ENCODE measurements at places on chromosomes 11 and 22.

GRCh38 chr11:126755526-126755925, 245.0 kb downstream of the KIRREL3 start:
- DNase-seq: no peak

DNA sequence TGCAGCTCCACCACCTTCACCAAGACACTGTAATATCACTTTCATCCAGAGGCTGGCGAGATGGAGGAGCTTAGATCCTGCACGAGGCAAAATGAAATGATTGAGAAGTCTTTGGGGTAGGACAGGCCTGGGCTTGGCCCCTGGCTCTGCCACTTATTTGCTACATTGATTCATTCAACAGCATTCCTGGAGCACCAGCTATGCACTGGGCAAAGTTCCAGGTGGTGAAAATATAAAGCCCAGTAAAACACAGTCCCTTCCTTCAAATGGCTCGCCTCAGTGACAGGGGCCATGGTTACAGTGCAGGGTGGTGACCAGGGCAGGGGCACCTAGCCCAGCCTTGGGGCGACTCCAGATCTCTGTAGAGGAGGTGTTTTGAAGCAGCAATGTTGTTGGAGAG, 19.7 kb downstream of the ALX4 start:
- no peak for DNase-seq

DNA sequence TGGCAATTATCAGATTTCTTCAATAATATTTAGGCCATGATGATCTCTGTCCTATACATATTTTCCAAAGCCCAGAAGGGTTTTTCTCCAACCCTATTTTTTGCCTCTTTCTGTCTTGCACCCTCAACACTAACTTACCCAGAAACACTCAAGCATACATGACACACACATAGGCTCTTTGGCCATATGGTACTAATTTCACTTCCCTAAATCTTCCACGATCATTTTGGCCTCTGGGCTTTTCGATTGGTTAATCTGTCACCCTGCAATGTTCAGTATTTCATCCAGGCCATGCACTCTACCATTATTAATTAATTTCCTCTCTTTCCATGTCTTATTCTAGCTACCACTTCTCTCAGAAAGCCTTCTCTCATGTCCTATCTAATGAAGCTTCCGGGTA, 59.8 kb downstream of the LUZP2 start:
- DNase-seq: no peak

DNA sequence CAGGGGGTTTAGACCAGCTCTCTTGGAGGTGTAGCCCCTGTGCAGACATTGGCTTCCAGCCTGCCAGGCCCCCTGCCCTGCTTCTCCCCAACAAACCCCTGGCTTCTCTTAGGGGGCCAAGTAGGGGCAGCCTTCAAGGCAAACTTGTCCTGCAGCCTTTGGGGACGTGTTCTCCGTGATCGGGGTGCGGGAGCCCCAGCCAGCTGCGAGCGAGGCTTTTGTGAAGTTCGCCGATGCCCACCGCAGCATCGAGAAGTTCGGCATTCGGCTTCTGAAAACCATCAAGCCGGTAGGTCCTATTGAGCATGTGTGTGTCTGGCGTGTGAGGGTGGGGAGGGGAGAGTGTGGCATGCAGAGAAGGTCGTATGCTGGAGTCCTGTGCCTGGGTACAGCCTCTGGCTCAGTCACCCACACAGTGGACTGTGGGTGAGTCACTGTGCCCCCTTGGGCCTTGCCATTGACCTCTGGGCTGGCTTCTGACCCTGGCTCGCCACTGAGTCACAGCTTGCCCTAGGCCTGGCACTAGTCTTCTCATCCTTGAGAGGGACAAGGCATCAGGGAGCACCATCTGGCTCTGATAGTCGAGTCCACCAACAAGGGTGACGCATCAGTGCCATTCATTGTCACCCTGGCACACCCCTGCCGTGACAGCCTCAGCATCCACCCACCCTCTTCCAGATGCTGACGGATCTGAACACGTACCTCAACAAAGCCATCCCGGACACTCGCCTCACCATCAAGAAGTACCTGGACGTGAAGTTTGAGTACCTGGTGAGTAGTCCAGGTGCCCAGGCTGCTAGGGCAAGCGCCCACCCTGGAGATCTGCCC, 11.4 kb downstream of the SLC16A8 start:
- DNase-seq: no peak

DNA sequence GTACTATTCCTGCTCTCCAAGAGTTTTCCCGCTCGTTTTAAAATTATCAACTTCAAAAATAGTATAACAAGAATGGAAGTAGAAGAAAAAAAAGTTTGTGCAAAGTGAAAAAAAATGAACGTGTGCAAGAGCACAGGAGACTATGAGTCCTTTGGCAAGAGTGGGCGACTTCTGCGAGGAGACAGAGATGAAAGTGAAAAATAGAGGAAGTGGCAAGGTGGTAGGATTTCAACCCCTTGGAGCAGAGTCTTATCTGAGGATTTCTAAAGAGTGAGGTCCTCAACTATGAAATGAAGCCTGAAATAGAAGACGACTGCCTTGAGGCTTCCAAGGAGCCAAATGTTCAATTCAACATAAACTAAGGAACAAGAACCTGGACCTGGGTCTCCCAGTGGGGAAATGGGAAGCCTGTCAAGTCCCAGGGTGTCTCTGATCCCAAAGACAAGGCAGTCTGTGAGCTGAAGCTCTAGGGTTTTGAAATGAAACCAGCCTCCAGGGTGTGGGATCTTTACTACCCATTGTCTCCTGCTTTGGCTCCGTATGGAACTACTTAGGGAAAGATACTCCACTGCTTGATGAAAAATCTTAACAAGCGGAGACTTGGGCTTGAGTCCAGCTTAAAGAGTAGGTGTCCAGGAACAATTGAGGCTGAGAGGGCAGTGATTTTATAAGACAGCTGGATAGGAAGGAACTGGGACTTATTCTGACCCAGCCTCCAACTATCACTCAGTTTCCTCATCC, 4.8 kb downstream of the P4HA3 start:
- no peak for DNase-seq

- DNase-seq: no peak
These were observed 116.6 kb downstream of the TBC1D22A start for GRCh38 chr22:46879083-46879482.

GRCh38 chr22:38028344-38029130, 28.7 kb upstream of the PICK1 start:
- DNase-seq: no peak

DNA sequence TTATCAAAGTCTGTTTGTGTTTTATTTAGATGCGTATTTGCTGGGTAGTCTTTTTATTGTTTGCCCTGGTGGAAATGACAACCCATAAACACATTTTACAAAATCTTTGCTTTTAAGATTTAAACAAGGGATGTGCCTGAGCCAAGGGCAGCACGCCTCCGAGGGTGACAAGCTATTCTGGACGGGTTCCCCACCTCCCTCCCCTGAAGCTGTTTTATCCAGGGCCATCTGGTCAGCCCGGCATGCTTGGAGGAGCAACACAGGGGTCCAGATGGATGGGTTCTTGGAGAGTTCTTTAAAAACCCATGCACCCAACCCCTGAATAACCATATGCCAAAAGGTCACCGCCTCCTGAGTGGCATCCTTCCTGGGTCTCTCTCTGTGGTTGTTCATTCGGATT, 408.9 kb downstream of the OPCML start:
- no peak for DNase-seq

- DNase-seq: no peak
These were observed 34.4 kb downstream of the MARK2 start for GRCh38 chr11:63873311-63873710.

- DNase-seq: no peak
These were observed at the start of gene XKR3 for GRCh38 chr22:16824716-16825687. TSS of gene XKR3 (minus strand) at chr22:16825411. CDS start at chr22:16808073, 17,338 bp downstream.

DNA sequence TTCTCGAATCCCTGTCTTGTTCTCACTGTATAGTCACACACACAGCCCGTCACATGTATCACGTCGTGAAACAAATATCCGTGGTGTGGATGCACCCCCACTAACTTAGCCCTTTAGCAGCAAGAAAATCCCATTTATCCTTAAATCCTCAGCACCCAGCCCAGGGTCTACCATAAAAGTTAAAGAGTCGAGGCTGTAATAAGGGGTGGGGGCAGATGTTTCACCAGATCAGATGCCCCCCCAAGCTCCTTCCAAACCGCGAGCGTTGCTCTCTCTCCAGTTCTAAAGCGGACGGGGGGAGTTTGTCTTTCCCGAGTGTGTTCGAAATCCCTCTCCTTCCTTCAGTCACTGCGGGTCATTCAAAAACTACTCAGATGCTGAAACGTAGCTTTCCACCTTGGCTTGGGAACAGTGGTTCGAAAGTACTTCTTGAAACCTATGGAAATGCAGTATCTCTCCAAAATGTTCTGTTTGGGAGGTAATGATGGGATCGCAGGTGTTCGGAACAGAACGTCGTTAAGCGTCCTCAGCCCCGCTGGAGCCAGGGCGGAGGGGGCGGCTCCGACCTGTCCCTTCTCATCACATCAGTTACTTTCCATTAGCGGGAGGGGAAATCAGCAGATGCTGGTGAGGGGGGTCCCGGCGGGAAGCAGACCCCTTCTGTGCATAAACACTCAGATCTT, 156.2 kb downstream of the BRD1 start:
- DNase-seq: no peak

DNA sequence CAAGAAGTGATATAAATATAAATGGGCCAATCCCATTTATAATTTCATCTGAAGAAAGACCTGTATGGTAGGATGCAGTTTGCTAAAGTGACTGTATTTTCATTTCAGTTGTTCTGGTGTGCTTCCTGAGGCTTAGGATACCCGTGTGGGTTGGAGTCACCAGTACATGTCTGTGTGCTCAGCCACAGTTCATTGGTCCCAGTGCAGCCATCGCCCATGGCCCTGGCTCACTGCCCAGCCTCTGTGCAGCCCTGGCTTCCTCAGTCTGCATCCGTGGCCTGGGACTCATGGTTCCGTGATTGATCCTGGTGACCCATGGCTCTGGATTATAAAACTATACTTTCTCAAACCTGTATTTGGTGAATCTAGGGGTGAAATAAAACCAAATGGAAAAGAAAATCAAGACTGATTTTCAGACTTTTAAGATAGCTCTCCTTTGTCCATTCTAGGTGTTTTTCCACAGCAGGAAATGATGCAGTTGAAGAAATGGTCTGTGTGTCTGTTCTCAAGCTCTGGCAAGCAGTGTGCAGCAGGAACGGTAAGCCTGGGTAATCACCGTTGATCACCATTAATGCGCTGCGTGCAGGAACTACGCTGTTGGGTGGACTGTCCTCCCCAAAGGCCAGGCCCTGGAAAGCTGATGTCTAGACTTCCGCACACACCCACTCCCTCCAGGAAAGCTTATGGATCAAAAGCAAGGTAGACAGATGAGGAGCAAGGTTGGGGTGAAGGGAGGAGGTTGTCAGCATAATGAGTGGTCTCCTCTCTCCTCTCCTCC, 27.2 kb downstream of the TTC12 start:
- no peak for DNase-seq

DNA sequence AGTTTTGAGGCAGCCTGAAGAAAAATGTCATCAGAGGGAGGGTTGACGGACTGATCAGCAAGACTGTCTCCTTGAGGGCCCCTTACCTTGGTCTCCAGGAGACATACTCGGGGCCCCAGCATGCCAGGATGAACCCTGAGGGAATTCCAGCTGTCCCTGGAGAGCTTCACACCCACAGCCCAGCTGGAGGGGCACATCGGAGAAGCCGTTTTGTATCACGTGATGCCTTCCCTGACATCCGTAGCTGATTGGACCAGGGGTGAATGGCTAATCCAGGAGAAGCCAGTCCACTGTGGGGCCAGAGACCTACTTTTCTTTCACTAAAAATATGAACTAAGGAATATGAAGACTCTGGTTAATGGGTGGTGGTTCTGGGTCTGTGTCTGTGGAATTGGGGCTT, 86.0 kb upstream of the TP53I11 start:
- no peak for DNase-seq

- DNase-seq: no peak
These were observed 17.1 kb upstream of the CCT8L2 start for GRCh38 chr22:16609548-16610261.

GRCh38 chr11:16999116-16999515, 15.1 kb downstream of the PLEKHA7 start:
- no peak for DNase-seq

DNA sequence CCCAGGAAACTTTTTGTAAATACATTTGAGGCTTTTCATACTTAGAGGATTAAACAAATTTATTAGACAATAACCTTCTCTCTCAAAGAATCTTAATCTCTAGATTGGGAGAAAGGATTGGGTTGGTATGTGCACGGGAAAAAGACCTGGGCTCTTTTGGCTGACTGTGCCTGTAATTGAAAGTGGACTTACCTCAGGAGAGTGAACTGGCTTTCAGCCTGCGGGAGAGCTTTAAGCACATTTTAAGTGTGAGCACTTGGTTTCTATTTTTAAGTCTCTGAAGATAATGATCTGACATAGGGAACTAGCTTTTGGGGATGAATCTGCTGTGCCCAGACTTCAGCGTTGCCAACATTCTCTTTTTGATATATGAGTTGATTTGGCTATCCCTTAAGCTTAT, 35.8 kb downstream of the UVRAG start:
- DNase-seq: no peak

DNA sequence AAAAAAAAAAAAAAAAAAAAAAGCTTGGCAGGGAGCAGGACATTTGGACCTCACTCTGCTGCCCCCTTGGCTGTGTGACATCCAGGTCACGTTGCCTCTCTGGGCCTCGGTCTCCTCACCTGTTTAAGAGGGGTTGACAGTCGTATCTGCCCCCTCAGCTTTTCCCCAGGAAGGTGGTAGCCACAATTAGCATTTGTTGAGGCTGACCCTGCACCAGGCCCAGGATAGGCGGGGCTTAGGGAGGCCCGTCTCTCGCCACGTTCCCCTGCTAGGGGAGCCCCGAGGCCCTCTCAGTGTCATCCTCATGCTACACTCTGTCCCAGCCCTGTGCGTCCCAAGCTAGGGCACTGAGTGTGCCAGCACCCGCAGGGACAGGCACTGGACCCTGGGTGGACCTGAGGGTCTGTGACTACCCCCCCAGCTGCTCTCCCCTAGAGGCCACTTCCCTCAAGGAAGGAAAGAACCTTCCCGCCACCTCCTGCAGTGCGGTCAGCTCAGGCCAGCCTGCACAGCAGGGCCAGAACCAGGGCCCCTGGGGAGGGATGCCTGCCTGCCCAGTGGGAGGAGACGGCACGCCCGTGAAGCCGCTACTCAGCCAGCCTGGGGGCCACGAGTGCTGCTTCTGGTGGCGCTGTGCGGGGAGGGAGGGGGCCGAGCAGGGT, 38.5 kb upstream of the PPARA start:
- DNase-seq: no peak

GRCh38 chr11:61922539-61922938, 5.2 kb upstream of the RAB3IL1 start:
- no peak for DNase-seq

Measured in activated T-helper 1 cell treated with anti-CD3 and anti-CD28 coated beads, Interleukin-2, amount 50 U/mL, for 16 hours (primary cell).